ENCODE measurements at places on chromosomes 7 and 10.

DNA sequence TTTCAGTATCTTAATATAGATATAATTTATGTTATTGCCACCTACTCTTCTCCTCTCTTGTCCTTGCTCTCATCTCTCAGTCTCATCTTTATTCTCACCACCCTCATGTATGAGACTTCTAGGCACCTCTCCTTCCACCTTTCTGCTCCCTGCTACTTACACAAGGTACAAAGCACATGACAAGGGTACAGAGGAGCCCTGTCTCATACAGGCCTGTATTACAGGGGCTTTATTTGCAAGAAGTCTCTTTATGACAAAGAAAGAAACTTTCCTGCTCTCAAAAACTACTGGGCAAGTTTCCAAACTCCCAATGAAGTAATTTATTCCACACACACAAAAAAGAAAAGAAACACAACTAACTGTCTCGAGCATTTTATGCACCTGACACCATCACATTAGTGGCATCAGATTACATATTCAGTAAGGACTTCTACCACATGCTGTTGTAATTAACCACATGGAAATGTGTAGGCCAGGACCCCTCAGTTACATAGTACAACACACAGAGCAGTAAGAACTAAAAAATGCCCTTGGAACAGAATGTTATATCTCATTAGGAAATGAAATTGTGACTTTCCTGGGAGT is 253.1 kb downstream of the FZD1 start:
- DNase-seq = no peak

DNA sequence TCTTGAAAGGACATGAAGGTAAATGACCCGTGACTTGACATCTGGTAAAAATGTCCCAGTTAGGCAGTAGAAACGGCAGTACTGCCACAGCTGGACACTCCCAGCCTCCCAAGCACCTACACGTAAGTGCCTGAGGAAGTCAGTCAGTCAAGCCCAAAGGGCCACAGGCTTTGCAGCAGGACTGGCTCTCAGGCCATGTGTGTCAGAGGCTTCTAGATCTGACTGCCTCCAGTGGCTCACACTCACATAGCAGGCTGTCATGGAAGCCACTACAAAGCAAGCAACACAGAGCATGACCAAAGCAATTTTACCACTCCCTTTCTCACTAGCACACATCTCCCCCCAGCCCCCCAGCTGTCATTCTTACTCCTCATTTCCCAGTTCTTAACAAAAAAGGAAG is 17.8 kb upstream of the CCNJ start:
- no peak for DNase-seq

DNA sequence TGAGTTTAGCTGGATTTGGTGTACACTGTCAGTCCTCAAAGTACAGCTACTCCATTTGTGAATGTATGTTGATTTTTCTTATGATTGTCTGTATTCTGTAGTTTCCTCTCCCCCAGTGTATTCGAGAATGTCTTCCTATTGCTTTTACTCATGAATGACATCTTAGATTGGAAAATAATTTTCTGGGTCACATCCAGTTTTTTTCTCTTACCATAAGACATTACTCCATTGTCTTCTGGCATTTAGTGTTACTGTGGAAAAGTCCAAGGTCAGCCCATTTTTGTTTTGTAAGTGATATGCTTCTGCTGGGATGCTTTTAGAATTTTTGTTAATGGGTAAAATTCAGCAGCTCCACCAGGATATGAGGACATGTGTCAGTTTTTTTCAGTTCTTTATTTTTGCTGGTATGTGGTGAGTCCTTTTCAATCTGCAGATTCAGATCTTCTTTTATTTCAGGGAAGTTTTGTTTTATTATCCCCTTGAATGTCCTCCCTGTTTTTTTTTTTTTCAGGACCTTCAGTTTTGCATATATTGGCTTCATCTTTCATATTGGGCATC is 33.6 kb downstream of the WAC start:
- no peak for DNase-seq

DNA sequence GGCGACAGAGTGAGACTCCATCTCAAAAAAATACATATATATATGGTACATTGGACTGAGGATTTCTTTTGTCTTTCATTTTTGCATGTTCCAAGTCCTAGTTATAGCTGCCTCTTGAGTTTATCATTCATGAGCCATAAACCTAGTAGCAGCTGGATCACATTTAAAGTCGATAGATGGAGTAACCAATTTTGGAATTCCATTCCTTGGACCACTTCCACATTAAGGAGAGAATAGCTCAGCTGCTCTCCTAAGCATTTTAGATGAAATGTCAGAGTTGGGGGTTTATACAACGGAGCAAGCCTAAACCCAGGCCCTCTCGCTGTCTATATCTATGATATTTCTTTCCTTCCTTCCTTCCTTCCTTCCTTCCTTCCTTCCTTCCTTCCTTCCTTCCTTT is 141.2 kb downstream of the LYZL1 start:
- DNase-seq = no peak

- DNase-seq = no peak
Measured at GRCh38 chr7:149716007-149716931, 57.1 kb downstream of the ZNF467 start.

DNA sequence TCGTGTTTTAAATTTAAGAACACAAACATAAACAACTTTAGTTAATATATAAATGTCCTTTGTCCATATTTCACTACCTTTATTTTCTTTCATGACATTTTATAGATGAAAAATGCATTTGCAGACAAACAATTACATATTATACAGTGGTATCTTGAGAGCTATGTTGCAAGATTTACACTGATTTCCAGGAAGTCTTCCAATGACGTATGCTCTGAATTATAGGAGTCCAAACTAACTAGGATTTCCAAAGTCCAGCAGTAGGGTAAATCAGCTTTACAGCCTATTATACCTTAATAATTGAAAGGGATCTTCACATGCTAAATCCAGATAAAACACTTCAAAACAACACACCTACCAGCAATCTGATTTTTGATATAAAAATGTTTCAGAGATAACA is 69.4 kb downstream of the HYCC1 start:
- DNase-seq = no peak

GRCh38 chr10:113274176-113274829 is 278.6 kb upstream of the HABP2 start:
- DNase-seq = no peak

DNA sequence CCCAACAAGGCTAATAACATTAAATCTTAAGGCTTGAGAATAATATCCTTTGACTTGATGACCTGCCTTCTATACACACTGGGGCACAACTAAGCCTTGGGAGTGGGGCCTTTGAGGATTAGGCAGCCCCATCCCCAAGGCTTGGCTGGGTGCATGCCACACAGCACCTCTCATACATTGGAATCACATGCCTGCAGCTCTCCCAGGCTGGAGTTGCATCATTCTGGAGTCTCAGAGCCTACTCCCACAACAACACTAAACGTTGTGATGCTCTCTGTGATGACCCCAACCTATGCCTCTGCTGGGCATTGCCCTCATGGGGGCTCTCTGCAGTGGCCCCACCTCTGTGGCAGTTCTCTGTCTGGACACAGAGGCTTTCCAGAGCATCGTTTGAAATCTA is 31.9 kb upstream of the SGCE start:
- DNase-seq = no peak

GRCh38 chr7:46229409-46229808 is 308.3 kb upstream of the IGFBP3 start:
- no peak for DNase-seq

DNA sequence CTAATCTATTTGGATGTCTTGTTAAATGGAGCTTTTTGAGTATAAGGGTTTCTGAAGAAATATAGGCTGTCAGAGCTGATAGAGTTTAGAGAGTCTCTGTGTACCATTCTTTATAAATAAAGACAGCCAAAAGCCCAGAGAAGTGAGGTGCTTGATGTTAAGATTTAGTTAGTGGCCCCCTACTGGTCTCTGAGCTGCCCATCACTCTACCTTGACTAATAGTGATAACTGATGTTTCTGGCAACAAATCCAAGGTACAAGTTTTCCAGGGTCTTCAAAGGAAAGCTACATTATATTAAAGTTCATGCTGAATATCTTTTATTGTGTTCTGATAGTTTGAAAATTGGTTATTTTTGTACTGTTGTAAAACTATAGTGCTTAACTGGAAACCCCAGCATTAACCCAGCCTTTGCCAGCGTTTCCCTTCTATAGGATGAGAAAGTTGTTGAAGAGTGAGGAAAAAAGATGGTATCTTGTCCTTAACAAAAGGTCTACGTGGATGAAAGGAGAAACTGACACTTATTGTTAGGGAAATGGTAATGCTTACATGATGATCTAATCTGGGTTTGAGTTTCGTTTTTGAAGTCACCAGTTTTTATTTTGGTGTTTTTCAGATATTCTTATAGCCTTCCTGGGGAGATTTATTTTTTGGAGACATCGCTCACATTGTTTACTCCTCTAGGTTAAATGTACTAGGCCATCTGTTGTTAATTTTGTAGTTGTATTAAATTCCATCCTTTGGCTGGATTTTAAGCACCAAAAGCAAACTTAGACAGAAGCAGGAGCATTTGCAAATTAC is 79.0 kb downstream of the AUTS2 start:
- DNase-seq = no peak

GRCh38 chr10:11011984-11012383 is 5.7 kb upstream of the CELF2 start:
- DNase-seq = no peak

DNA sequence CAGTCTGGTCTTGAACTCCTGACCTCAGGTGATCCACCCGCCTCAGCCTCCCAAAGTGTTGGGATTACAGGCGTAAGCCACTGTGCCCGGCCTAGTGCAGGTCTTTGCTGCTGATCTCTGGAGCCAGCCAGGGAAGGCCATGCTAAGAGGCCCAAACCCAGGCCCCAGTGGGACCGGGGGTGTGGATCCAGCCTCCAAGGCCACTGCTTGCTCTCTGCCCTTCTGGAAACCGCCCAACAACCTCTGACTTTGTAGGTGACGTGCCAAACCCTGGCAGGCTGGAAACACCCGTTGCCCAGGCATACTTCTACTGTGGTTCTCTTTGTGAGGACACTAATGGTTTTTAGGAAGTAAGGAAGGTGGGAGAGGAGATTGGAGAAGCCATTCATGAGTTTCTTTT is 83.5 kb upstream of the GNA12 start:
- no peak for DNase-seq

Data from midbrain (tissue), 1 donor.